Osteocyte (in vitro differentiated cells): ENCODE measurements at places on chromosomes 12 and 14. TPM values are rescaled to one million over a fixed set of nuclear protein-coding genes. Genes with fewer than 3 reads are reported as not detected.

Gene COCH
- 4.8 and 6.0 TPM in 2 replicates for total RNA-seq

Gene EML5
- 0.18 and 0.19 TPM in 2 replicates for total RNA-seq

DNA sequence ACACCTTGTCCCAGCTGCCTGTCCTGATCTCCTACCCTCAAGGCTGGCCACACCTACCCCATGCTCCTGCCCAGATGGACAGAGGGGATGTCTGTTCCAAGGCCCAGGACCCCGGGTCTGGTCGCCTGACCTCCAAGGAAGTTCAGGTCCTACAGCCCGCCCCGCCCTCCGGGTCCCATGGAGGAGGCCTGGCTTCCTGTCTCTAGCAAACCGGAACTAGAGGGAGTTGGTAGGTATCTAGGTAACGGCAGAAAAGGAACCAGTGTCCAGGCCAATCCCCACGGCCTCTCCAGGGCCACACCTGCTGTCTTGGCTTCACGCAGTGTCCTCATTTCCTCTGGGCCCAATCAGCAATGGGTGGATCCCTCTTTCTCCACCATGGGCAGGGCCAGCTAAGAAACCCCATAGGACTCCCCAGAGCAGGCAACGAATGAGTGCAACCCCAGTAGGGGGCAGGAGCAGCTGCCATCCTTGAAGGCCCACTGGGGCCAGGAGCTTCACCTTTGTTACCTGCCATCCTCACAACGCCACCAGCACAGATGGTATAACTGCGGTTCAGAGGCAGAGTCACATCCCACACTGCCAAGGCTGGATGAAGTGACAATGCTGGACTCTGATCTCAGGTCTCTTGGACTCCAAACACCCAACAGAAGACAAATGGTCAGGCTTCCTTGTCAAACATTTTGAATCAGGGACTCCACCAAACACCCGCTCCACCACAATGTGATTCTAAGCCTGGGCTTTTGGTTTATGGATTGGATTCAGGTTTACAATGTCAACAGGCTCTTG, 25.1 kb upstream of the RPLP0 start:
- no peak for DNase-seq
- peaks cover 9% of the 10 kb centered on the region for H3K36me3 ChIP-seq
- peaks cover 58% of the 10 kb centered on the region for H3K4me1 ChIP-seq

- no peak overlapping the region for H3K4me3 ChIP-seq
- H3K27ac ChIP-seq, result no peak overlapping the region
- peaks cover 38% of the 10 kb centered on the region for H3K27me3 ChIP-seq
- H3K4me1 ChIP-seq, result no peaks in the 10 kb centered on the region
These were observed 35.2 kb upstream of the IFT81 start for GRCh38 chr12:110088936-110089335.

Gene KRT7
- total RNA-seq, result 168 and 178 TPM in 2 replicates

GRCh38 chr14:69408331-69408960, 10.0 kb downstream of the SLC39A9 start:
- no peak overlapping the region for H3K4me3 ChIP-seq
- H3K27me3 ChIP-seq, result no peaks in the 10 kb centered on the region
- peaks cover 6% of the 10 kb centered on the region for H3K36me3 ChIP-seq
- no peak for DNase-seq
- H3K4me1 ChIP-seq, result peaks cover 5% of the 10 kb centered on the region

DNA sequence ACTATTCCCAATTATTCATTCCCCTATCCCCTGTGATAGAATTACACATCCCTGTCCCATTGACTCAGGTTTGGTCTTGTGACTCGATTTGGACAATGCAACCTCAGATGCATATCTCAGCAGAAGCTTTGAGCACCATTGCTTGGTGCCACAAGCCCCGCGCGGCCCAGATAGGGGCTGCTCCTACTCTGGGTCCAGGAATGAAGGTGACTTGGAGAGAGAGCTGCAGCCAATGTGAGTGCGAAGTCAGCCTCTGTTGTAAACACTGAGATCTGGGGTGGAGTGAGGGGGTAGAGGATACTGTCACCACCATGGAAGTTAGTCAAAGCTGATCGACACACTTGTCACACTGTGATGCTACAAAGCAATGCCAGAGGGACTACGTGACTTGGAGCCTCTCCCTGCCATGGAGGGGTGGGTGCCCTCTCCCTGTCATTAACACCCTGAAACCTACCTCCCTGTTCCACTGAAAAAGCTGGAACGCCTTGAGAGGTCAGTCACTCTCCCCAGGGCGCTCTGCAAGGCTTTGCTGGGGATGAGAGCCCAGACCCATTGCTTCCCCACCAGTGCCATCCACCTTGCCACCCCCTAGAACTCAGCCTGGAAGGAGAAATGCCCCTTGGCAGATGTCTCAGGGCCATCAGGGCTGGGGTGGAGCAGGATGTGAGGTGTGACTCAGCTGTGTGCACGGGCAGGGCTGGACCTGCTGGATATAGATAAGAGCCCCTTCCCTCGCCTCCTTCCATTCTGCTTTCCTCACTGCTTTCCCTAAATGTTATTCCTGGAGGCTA, 6.6 kb upstream of the PLEK2 start:
- H3K27ac ChIP-seq, result no peak overlapping the region
- no peak for DNase-seq
- H3K27me3 ChIP-seq, result no peaks in the 10 kb centered on the region
- H3K36me3 ChIP-seq, result no peaks in the 10 kb centered on the region
- H3K4me3 ChIP-seq, result no peak overlapping the region
- peaks cover 10% of the 10 kb centered on the region for H3K4me1 ChIP-seq

DNA sequence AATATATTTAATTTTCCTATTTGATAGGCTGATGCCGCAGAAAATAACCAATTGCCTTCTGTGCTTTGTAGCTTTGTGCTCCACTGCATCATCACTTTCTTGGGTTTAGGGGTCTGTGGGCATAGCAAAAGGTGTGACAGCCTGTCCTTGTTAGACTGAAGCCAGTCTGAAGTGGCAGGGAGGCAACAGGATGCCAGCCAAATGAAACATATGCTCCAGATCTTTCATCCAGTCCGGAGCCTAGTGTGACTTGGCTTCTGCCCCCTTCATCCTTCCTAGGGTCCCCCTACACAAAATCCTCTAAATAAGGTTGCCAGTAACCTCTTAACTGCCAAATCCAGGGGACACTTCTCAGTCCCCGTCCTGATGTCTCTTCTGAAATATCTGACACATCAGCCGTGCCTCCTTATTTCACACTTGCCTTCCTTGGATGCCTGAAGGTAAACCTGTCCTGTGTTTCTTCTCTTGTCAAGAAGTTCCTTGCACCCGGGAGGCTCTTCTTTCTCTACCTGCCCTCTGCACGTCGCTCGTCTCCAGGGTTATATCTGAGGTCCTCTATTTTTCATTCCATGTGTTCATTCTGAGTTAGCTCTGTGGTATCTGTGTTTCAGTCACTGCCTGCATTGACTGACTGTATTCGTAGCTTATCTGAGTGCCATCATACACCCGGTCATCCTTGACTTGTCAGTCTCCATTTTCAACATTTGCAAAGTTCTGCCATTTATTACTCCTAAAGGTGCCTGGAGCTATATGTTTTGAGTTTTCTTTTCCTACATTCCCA, 47.8 kb downstream of the HMGA2 start:
- H3K4me3 ChIP-seq, result no peak overlapping the region
- H3K27ac ChIP-seq, result no peak overlapping the region
- DNase-seq, result no peak
- no peaks in the 10 kb centered on the region for H3K27me3 ChIP-seq

DNA sequence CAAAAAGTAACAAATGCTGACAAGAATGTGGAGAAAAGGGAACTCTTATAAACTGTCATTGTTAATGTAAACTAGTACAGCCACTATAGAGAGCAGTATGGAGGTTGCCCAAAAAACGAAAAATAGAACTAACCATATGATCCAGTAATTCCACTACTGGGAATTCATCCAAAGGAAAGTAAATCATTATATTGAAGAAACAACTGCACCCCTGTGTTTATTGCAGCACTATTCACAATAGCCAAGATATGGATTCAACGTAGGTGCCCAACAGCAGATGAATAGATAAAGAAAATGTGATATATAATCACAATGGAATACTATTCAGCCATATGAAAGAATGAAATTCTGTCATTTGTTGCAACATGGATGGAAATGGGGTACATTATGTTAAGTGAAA, 188.0 kb upstream of the E2F7 start:
- H3K4me3 ChIP-seq, result no peak overlapping the region
- no peaks in the 10 kb centered on the region for H3K36me3 ChIP-seq
- DNase-seq, result no peak
- H3K27ac ChIP-seq, result no peak overlapping the region

DNA sequence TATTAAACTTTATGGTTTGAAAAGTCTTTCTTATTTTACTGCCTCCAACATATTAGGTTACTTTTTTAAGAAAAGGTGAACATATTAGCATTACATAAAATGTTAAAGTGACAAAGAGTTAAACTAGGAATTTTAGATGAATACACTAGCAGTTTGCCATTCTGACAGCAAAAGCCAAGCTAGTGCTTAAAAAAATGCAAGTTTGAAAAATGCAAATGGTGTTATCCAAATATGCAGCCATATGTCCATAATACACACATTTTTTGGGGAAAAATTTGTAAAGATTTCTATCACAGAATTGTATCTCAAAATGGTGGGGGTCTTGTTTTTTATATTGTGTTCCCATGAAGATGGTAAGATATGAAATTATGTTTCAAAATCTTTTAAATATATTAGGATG, 466.1 kb downstream of the FOXG1 start:
- H3K36me3 ChIP-seq, result no peaks in the 10 kb centered on the region
- no peaks in the 10 kb centered on the region for H3K27me3 ChIP-seq
- no peaks in the 10 kb centered on the region for H3K4me1 ChIP-seq
- no peak overlapping the region for H3K4me3 ChIP-seq

- no peaks in the 10 kb centered on the region for H3K36me3 ChIP-seq
- peaks cover 8% of the 10 kb centered on the region for H3K27me3 ChIP-seq
- H3K4me3 ChIP-seq, result no peak overlapping the region
- peaks cover 33% of the 10 kb centered on the region for H3K4me1 ChIP-seq
- no peak overlapping the region for H3K27ac ChIP-seq
These were observed 43.2 kb downstream of the CCDC88C start for GRCh38 chr14:91374287-91374878.

- no peak overlapping the region for H3K4me3 ChIP-seq
- no peaks in the 10 kb centered on the region for H3K27me3 ChIP-seq
- peaks cover 3% of the 10 kb centered on the region for H3K36me3 ChIP-seq
- H3K27ac ChIP-seq, result no peak overlapping the region
These were observed 43.4 kb downstream of the TEAD4 start for GRCh38 chr12:3002646-3003045.

DNA sequence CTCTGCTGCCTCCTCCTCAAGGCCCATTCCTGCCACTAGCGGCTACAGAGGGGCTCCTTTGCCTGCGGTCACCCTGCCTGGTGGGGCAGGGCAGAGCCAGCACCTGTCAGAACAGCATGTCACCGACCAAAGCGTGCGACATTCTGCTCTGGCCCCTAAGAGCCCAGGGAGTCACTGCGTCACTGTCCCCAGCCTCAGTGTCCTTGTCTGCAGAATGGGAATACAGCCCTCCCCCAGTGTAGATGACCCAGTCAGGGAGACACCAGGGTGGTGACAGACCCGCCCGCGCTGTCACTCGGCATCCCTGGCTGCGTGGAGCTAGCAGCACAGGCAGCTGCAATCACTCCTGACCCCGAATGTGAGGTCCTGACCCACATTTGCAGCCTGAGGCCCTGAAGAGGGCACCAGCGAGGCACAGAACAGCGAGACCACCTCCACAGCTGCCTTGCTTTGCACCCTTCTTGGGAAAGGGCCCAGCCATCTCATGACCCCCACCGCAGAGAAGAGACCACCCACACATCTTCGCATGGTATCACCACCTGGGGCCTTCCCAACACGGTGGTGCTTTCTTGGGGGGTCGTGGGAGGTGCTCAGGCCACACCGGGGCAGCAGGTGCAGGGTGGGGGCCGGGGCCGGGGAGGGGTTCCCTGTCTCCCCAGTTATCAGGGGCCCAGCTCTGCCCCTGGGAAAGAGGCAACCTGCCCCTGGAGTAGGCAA, 2.5 kb downstream of the AHNAK2 start:
- peaks cover 68% of the 10 kb centered on the region for H3K4me1 ChIP-seq
- DNase-seq, result no peak
- peak overlapping the region; percentile 31 for H3K27ac ChIP-seq
- no peak overlapping the region for H3K4me3 ChIP-seq

- H3K27me3 ChIP-seq, result peaks cover 67% of the 10 kb centered on the region
- H3K4me1 ChIP-seq, result peaks cover 35% of the 10 kb centered on the region
- no peak for DNase-seq
- no peaks in the 10 kb centered on the region for H3K36me3 ChIP-seq
- H3K4me3 ChIP-seq, result peak overlapping the region; percentile 79
These were observed 1.1 kb upstream of the BCL11B start for GRCh38 chr14:99272899-99273765.
